Activated CD4-positive, alpha-beta memory T cell treated with anti-CD3 and anti-CD28 coated beads for 36 hours (primary cell): ENCODE measurements at places on chromosomes 3 and 15.

DNA sequence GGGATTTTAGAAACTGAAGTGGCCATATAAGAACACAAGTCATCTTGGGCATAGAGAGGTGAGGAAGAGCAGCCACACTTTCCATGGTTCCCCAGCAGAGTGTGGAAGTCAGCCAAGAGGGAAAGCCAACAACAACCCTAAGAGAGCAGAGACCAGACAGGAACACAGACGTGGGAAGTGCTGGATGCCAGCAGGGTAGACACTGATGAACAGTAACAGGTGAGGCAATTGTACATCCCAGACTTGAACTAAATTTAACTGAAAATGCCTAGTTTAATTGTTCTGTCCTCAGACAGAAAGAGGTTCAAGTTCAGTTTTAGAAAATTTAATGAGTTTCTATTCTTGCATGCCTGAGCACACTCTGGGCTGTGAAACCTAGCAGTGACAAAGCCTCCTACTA, 212.1 kb downstream of the ATP8B4 start:
- DNase-seq = no peak

DNA sequence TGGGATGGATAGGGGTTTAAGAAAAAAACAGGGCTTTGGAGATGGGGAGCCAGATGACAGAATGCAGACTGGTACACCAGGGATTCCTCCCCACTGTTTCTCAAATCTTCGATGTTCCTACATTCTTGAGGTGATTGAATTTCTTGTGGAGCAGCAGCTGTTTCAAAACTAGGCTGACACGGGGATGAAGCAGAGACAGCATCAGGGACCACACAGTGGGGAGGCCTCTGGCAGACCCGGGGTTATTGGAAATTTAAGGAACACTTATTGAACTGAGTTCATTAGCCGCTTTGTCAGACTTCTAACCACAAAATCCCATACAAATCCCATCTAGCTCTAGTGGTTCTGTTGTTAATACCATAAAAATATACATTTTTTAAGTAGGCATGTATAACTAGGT, 621.4 kb upstream of the GBE1 start:
- no peak for DNase-seq

- DNase-seq = no peak
Observed at GRCh38 chr3:48190911-48191310, 2.7 kb upstream of the CDC25A start.

- peak; percentile 88 for DNase-seq
Observed at GRCh38 chr15:31215490-31216214, 111.0 kb upstream of the KLF13 start.

DNA sequence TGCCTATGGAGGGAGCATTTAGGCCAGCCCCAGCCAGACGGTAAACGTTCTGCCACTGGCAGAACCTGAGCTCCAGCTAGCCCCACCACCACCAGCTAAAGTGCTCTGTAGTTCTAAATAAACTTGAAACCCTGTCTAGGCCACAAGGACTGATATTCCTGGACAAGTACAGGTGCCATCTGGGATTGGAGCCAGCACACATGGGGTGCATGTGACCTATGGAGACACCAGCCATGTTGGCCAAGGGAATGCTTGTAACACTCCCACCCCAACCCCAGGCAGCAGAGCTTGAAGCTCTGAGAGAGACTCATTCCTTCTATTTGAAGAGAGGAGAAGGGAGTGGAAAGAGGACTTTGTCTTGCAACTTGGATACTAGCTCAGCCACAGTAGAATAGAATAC, 284.5 kb upstream of the DCBLD2 start:
- no peak for DNase-seq

DNA sequence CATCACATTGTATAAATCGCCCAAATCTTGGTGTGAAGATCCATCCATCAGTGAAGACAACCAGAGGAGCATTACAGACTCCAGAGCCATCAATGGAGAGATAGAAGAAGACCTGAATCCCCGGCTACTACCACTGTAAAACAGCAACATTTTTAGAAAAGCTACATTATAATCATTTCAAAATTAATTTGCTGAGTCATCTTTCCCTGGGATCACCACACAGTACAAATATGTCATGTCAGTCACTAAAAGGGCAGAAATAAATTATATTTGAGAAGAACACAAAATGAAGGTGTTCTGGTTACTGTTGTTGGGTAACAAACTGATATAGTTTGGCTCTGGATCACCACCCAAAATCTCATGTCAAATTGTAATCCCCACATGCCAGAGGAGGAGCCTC, 218.5 kb upstream of the STT3B start:
- DNase-seq = no peak

DNA sequence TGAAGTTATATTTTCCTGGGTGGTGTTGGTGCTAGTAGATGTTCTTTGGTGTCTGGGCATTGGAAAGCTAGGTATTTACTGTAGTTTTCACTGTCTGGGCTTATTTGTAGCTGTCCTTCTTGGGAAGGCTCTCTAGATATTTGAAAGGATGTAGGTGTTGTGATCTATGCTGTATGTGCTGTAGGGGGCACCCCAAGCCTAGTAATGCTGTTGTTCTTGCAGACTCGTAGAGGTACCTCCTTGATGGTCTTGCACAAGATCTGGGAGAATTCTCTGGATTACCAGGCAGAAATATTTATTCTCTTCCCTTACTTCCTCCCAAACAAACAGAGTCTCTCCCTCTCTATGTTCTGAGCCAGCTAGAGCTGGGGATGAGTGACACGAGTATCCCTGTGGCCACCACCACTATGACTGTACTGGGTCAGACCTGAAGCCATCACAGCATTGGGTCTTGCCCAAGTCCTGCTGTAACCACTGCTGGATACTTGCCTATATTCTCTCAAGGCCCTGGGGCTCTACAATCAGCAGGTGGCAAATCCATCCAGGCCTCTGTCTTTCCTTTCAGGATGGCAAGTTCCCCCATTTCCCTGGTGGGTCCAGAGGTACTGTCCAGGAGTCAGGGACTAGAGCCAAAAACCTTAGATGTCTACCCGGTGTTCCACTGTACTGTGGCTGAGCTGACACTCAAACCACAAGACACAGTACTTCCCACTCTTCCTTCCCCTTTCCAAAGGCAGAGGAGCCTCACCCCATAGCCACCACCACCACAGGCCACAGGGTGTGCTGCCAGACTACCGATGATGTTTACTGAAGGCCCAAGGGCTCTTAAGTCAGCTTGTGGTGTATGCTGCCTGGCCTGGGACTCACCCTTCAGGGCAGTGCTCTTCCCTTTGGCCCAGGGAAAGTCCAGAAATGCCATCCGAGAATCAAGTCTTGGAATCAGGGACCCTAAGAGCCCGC, 195.2 kb upstream of the DPPA4 start:
- peak; percentile 55 for DNase-seq

GRCh38 chr3:64353226-64353625, 128.0 kb upstream of the PRICKLE2 start:
- no peak for DNase-seq

DNA sequence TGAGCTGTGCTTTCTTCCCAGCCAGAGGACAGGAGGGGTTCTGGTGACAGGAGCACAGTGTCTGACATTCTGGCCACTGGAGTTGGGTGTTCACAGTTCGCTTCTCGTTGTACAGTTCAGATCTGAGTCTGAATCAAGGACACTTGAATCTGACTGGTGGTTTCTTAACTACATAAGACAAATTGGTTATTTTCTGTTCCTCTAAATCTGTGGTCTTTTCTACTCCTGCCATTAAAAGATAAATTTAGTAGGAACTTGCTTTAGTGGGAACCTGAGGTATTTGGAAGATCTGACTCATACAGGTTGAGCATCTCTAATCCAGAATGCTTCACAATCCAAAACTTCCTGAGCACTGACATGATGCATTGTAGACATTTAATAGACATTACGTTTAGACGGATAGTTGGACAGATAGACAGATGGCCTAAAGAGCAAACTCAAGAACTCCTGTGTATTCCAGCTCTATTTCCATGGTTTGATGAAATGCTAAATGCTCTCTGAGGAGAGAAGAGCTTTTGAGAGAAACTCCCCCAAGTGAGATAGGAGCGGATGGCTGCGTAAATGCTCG, 71.0 kb downstream of the CCK start:
- no peak for DNase-seq

DNA sequence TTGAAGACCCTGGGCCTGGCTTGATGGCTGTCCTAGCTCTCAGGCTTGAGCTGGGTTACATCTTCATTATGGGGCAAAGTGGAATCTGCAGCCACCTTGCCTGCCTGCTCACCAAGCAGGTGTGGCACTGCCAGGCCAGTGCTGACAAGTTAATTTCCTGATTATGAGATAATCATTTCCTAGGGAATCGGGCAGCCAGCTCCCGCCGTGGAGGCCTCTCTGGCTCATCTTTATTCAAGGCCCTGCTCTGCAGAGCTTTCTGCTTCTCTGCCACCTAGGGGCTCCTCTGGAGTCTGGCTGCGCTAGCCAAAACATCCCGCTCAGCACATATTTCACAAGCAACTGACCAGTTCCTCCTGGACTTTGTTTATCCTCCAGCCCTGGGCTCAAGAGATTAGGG, 9.9 kb downstream of the LOXL1 start:
- DNase-seq = no peak

GRCh38 chr3:72082186-72082715, 297.3 kb upstream of the PROK2 start:
- DNase-seq = no peak

DNA sequence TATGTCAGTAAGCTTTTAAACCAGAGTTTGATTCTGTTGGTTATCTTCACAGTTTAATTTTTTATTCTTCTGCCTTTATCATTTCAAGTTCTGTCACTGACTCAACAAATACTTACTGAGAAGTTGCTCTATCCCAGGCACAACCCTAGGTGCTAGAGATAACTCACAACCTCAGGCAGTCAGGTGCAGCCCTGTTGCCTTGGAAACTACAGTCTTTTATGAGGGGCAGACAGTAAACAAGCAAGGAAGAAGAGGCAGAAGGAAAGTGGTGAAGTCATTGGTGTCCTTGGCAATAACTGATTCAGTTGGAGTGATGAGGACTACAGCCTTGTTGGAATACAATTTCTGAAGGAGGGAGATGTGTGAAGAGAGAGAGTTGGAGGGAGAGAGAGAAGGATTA, 142.1 kb upstream of the LRTM1 start:
- no peak for DNase-seq

DNA sequence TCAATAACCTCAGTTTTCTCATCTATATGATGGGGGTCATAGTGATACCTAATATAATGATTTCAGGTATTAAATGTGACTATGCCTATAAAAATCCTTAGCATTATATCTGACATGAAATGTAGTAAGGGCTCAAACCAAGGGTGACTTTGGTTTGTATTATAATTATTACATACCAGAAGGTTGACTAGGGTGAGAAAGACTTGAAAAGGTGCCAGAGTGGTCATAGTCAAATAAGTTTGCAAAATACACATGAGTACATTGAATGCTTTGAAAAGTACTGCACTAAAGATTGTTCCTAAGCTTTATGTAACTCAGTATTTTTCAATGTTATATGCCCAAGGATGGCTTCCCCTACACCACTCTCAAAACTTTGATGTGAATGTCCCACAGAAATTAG, 297.2 kb downstream of the ARPP21 start:
- no peak for DNase-seq

- no peak for DNase-seq
Observed at GRCh38 chr15:84883916-84884781, at the start of gene SLC28A1. SLC28A1 (plus strand) TSS chr15:84884662; CDS start chr15:84887761, 3,099 bp downstream.

DNA sequence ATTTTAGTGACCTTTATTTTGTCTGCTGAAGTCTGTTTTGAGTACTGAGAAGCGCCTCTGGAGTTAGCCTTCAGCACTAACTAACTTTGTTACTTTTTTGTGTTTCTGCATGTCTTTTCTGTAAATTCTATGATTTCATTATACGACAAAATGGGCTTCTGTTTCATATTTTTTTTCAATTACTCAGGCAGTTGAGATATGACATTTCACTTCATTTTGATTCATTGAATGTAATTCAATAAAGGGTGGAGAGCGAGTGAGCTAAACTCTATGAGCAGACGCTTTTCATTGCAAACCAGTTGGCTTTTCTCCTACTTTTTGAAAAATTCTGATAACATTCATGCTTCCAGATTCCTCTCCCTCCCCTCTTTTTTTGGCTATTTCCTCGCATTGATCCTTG, 84.4 kb upstream of the KCNH8 start:
- DNase-seq = no peak

- DNase-seq = no peak
Observed at GRCh38 chr15:60563539-60564404, 84.8 kb upstream of the ICE2 start.

GRCh38 chr3:149252272-149252671, 30.6 kb upstream of the CP start:
- DNase-seq = no peak

- no peak for DNase-seq
Observed at GRCh38 chr15:75695634-75696310, 16.9 kb downstream of the CSPG4 start.

DNA sequence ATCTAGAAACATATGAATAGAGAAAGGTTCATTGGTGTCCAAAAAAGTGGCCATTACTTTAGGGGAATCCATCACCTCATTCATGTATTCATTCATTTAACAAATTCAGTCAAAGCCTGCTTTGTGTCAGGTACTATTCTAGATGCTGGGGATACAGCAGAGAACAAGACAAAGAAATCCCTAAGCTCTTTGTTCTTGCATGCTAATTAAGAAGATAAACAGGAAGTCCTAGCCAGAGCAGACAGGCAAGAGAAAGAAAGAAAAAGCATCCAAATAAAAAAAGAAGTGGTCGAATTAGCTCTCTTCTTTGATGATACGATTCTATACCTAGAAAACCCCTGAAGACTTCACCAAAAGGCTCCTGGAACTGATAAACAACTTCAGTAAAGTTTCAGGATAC, 12.4 kb upstream of the ZMAT3 start:
- no peak for DNase-seq

DNA sequence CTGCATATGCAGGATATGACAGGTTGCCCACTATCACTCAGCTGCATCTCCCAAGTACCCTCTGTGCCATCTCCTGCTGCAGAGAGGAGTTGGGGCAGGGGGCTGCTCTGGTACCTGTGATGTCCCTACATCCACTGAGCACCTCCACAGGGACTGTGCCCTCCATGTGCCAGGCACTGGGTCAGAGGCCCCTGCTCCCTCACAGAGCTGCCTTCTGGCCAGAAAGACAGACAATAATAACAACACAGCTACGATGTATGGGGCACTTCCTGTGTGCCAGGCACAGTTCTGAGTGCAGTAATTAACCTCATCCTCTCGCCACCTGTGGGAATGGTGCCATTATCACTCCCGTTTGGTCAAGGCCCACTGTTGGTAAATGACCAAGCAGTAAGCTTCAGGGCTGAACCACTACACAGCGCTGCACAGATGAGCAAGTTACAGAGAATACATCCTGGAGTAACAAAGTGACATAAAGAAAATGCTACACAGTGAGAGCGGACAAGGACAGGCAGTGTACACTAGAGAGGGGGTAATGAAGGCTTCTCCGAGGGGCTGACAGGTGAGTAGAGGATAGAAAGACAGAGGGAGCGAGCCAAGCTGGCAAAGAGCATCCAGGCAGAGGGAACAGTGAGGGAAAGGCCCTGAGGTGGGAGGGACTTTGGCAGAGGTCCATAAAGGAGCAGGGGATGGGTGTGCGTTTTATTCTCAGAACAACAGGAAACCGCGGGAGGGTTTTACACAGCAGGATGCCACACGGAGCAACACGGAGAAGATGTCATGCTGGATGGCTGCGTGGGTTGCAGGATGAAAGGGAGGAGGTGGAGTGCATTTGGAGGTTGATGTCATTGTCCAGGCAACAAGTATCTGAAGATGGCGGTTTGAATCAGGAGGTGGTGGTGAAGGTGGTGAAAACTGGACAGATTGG, 13.6 kb downstream of the WNT7A start:
- DNase-seq = peak; percentile 87

- no peak for DNase-seq
Observed at GRCh38 chr3:21017115-21017852, 733.7 kb downstream of the ZNF385D start.

GRCh38 chr3:84893211-84893610, 65.6 kb upstream of the CADM2 start:
- no peak for DNase-seq
